Left lung (tissue), 14 donors: ENCODE measurements at places on chromosomes 12 and 14. TPM values are rescaled to one million over a fixed set of nuclear protein-coding genes. Genes with fewer than 3 reads are reported as not detected.

OR4L1 gene
- not detected for polyA plus RNA-seq

RAD9B gene
- polyA plus RNA-seq = 1.5 TPM

CD27 gene
- polyA plus RNA-seq = 2.7 TPM

LRP1-AS gene
- 0.24 TPM for polyA plus RNA-seq

ENDOU gene
- 0.29 TPM for polyA plus RNA-seq

SMIM10L1 gene
- 13.4 TPM for polyA plus RNA-seq

SLC25A21 gene
- 3.7 TPM for polyA plus RNA-seq

JDP2 gene
- 20.3 TPM for polyA plus RNA-seq

KIF21A gene
- 13.8 TPM for polyA plus RNA-seq

SMARCC2 gene
- polyA plus RNA-seq = 136 TPM

SIX4 gene
- 4.2 TPM for polyA plus RNA-seq

AACS gene
- 31.1 TPM for polyA plus RNA-seq

ASCL1 gene
- polyA plus RNA-seq = 2.1 TPM

PGF gene
- 13.6 TPM for polyA plus RNA-seq

DBX2 gene
- not detected for polyA plus RNA-seq

P3H3 gene
- 18.0 TPM for polyA plus RNA-seq

KIF26A gene
- 11.9 TPM for polyA plus RNA-seq
